ENCODE measurements at places on chromosomes 2 and 18. TPM values are rescaled to one million over a fixed set of nuclear protein-coding genes. Genes with fewer than 3 reads are reported as not detected.

GRCh38 chr2:67628892-67629291 lies 231.8 kb downstream of the ETAA1 start:
- no peak for DNase-seq
- no peaks in the 10 kb centered on the region for H3K4me1 ChIP-seq
- H3K27ac ChIP-seq, result no peak overlapping the region
- H3K4me3 ChIP-seq, result no peak overlapping the region

TBR1 gene
- total RNA-seq, result 0.07 TPM

DNA sequence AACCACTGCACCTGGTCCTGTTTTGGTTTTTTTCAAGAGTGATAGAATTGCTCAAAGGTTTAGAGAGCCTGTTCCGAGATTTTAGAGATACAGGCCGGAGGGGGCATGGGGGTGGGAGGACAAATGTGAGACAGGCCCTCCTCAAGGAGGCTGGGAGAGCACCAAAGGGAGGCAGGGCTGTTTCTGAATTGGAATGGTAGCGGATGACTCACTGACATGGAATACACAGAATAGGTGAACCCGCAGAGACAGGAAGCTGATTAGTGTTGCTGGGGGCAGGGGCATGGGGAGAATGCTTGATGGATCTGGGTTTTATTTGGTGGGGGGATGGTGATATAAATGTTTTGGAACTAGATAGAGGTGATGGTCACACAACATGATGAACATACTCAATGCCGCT lies 111.0 kb upstream of the MGAT5 start:
- H3K27ac ChIP-seq, result peak overlapping the region; percentile 72
- H3K4me3 ChIP-seq, result peak overlapping the region; percentile 47
- peaks cover 86% of the 10 kb centered on the region for H3K4me1 ChIP-seq
- H3K27me3 ChIP-seq, result no peaks in the 10 kb centered on the region

DNA sequence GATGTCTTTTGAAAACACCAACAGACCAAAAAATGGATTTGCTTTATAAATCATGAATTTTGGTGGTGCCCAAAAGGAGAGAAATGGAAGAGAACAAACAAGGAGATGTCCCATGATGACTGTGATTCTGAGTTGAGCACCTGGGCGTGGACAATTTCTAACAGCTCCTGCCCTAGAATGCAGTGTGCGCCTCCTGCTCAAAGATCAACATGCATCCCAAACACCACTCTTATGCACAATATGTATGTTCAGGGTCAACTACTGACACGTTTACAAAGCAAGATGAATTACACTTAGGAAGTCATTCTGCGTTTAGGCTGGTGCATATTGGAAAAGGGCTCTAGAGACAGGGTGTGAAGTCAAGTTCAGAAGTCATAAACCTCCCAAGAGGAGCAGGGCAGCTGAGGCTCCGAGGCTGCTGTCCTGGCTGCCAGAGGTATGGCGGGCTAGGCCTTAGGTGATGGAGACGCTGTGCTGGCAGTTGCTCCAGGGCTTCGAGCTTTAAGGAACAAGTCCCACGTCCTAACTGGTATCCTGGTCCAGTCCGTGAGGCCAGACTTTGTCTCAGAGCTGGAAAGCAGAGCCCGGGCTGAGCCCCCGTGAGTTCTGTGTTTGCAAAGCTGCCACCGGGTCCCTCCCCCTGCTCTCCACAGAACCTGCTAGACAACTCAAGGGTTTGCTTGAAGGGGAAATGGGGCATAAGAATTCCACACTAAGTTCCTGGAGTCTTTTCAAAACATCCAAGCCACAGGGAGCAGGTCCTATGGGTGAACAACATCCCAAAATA lies 74.0 kb downstream of the ZNF516 start:
- H3K4me3 ChIP-seq, result no peak overlapping the region
- peak; percentile 14 for DNase-seq
- no peaks in the 10 kb centered on the region for H3K36me3 ChIP-seq
- H3K27ac ChIP-seq, result no peak overlapping the region

- H3K4me1 ChIP-seq, result peaks cover 66% of the 10 kb centered on the region
- H3K4me3 ChIP-seq, result peak overlapping the region; percentile 85
- peaks cover 41% of the 10 kb centered on the region for H3K36me3 ChIP-seq
- H3K27ac ChIP-seq, result peak overlapping the region; percentile 92
- H3K27me3 ChIP-seq, result no peaks in the 10 kb centered on the region
Observed at GRCh38 chr18:22346401-22346952, 71.2 kb downstream of the CTAGE1 start.

All from Calu3 (cell line).